ENCODE measurements at places on chromosomes 12 and 14.

GRCh38 chr12:70840656-70841350 lies 79.7 kb downstream of the PTPRR start:
- no peak for DNase-seq

DNA sequence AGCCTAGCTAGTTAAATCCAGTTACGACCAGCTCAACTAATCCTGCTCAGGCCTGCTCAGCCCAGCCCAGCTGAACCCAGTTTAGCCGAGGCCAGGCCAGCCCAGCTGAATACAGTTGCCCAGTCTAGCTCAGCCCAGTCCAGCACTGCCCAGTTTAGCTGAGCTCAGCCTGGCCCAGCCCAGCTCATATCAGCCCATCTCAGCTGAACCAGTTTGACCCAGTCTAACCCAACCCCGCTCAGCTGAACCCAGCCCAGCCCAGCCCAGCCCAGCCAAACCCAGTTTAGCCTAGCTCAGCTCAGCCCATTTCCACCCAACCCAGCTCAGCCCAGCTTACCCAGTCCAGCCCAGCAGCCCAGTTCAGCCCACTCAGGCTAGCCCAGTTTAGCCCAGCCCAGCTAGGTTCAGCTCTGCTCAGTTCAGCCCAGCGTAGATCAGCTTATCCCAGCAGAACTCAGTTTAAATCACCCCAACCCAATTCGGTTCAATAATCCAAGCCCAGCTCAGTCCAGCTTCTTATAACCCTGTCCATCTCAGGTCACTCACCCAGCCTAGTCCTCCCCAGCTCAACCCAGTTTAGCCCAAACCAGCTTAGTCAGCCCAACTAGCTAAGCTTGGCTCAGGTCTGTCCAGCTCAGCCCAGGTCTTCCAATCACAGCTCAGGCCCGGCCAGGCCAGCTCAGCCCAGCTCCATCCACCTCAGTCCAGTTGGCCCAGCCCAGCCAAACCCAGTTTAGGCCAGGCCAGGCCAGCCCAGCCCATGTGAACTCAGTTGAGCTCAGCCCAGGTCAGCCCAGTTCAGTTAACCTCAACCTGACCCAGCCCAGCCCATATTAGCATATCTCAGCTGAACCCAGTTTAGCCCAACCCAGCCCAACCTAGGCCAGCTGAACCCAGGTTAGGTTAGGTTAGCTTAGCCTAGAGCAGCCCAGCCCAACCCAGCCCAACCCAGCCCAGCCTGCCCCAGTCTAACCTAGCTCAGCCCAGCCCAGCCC lies 76.7 kb downstream of the TMEM121 start:
- no peak for DNase-seq

DNA sequence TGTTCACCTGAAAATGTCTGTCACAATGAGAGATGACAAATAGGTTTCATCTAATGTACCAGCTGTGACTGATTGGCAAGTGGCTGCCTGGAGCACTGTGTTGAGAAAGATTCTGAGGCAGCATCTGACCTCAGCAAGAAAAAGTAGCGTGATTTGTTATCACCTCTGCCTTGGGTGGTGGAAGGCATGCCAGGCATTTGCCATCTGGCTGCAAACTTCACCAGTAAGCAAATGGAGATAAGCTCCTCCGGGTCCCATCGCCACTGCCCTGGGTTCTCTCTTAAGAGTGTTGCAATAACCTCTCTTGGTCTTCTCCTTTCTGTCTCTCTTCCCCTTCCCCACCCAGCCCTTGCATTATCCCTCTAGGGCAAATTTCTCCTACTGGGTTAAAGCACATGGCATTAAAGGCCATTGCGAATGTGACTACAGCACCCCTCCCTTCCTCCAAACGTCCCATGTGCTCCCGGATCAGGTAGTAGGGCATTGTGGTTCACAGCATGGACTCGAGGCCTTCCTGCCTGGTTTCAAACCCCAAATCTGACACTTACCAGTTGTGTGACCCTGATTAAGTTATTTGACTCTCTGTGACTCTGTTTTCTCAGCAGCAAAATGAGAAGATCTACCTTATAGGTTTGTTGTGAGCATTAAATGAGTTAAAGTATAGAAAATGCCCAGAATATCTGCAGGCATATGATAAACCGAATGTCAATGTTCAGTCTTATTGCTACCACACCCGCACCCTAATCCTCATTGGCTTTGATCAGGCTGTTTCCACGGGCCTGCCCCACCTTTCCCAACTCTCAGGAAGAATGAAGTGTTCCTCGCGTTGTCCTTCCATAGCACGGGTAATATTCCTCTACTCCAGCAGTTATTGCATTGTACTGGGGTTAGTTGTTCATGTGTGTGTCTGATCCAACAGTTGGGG lies 8.2 kb upstream of the LGALS3 start:
- no peak for DNase-seq

GRCh38 chr12:229441-230191 lies 15.7 kb upstream of the SLC6A12 start:
- DNase-seq: no peak

Measured in activated CD4-positive, alpha-beta T cell treated with anti-CD3 and anti-CD28 coated beads for 4 hours (primary cell).